ENCODE measurements at places on chromosomes 6 and 20.
A peak's percentile ranks its signal among the peaks of the same experiment; 100 is the strongest.

DNA sequence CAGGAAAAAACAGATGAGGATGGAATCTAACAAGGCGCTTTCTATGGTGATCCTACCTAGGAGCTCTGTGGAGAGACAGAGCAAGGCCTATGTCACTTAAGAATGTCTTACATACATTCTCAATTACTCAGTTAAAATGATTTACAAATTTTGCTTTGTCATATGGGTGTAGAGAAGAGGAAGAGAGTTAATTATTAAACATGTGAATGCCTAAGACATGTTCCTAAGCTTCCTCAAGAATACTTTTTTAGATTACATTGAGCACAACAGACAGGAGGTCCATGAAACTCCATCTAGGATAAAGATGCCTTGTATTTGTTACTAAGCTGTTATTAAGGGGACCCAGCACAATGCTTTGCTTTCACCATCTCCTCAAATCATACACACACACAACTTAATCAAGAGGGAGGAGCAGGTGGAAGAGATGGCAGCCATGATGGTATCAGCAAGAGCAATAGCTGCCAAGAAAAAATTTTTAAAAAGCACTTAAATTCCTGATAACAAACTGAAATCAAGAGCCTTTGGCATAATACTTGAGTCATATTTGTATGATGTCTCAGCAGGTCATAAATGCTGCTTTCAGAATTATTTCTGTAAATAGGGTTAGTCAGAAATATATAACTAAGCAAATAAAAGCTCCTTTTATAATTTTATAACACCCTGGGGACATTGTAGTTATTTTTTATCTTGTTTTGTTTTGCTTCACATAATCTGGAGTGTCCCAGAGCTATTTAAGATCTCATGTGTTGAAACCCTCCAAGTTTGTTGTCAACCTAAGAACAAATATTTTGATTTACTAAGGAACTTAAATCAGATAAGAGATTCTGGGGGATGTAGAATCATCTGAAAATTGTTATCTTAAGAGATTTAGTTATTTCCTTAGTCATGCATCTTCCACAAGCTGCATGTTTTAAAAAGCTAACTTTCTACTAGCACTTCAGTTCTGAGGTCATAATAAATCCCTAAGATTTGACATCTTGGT, 70.0 kb upstream of the CD2AP start:
- no peak for DNase-seq
- no peak overlapping the region for H3K27ac ChIP-seq
- H3K36me3 ChIP-seq = no peaks in the 10 kb centered on the region
- no peak overlapping the region for H3K4me3 ChIP-seq

- no peaks in the 10 kb centered on the region for H3K27me3 ChIP-seq
- H3K36me3 ChIP-seq = no peaks in the 10 kb centered on the region
- H3K27ac ChIP-seq = no peak overlapping the region
- no peak for DNase-seq
- peaks cover 23% of the 10 kb centered on the region for H3K4me1 ChIP-seq
These were observed 41.7 kb upstream of the ZBP1 start for GRCh38 chr20:57661746-57662455.

- DNase-seq = peak; percentile 22
- H3K27ac ChIP-seq = peak overlapping the region; percentile 97
- peaks cover 11% of the 10 kb centered on the region for H3K36me3 ChIP-seq
- peaks cover 32% of the 10 kb centered on the region for H3K4me1 ChIP-seq
- peaks cover 6% of the 10 kb centered on the region for H3K27me3 ChIP-seq
These were observed 999 bp upstream of the EHMT2 start for GRCh38 chr6:31898383-31899011.

DNA sequence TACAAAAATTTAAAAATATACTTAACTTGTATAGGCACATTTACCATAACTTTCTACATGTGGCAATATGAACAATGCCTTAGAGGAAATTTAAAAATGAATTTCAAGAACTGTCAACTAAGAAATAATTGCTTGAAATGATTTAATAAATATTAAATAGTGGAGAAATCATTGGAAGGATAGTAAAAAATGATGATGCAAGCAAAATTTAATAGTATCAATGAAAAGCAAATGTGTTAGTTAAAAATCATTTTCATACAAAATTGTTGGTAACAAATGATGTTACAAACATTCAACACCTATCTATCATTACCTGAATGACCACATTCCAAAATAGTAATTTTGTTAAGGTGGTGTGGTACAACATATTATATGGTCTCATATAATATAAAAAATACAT, 331.0 kb downstream of the HAO1 start:
- H3K4me3 ChIP-seq = no peak overlapping the region
- no peaks in the 10 kb centered on the region for H3K36me3 ChIP-seq
- no peaks in the 10 kb centered on the region for H3K4me1 ChIP-seq
- DNase-seq = no peak

DNA sequence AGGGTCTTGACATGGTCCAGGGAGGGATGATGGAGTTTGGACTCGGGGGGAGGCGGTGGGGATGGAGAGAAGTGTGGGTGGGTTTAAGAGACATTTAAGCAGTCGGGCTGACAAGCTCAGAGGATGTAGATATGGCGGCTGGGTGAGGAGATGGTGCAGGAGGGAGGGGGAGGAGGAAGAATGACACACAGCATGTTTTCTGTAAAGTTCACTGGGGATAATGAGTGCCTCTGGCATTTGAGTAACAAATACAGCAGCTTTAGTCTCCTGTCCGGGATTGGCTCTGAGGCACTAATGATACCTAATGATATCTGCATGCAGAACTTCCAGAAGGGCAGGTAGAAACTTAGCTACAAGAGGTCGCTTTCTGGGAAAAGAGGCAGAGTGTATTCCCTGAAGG, 107.8 kb downstream of the DHX35 start:
- H3K27ac ChIP-seq = no peak overlapping the region
- H3K36me3 ChIP-seq = no peaks in the 10 kb centered on the region
- H3K4me3 ChIP-seq = no peak overlapping the region
- DNase-seq = no peak
- no peaks in the 10 kb centered on the region for H3K4me1 ChIP-seq

DNA sequence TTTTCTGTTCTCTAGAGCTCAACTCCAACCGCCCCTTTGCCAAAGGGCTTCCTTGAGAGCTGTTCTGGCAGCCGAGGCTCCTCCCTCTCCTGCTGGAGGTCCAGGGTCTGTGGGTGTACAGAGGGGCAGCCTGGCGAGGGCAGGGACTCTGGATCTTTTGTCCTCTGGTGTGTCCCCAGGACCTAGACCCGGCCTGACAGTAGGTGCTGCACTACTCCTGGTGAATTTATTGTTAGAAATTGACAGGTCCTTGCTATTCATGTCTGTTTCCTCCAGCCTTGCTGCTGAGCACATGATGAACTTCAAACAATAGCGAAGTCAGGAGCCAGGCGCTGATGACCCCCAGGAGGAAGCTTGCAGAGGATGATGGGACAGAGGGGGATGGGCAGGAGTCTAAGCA, 234.7 kb upstream of the SULF2 start:
- H3K27ac ChIP-seq = no peak overlapping the region
- H3K27me3 ChIP-seq = peaks cover 5% of the 10 kb centered on the region
- H3K4me1 ChIP-seq = no peaks in the 10 kb centered on the region
- no peaks in the 10 kb centered on the region for H3K36me3 ChIP-seq

DNA sequence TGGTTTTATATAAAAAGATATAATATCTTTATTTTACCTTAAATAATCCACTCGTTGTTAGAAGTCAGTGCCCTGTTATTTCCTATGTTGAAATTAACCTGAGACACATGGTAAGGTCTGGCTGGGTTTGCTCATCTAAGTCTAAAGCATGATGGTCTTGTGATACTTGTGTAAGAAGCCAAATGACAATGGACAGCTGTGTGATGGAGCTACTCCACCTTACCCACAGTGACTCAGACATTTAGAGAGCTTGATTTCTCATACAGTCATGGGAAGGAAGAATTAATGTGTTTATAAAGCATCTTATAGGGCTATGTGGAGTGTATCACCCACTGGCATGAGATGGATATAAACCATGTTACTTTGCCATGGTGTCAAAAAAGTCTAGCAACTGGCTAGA, 11.7 kb downstream of the CTCFL start:
- no peak overlapping the region for H3K27ac ChIP-seq
- H3K4me3 ChIP-seq = no peak overlapping the region

DNA sequence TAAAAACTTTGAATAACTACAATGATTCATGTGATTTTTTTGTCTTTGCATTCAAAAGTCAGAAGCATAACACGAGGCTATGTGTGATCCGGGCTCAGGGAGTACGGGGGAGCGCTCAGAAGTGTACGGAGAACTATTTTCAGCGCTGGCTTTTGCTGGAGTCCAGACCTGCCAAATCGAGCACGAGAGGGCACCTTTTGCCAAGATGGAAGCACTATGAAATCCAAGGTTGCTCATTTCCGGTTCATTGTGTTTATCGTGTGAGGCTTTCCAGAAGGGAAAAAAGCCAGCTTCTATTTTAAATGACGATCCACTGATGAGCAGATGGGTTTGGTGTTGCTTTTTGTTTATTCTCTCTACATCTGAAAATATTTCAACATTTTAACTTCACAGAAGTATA, 11.3 kb downstream of the RAMACL start:
- no peaks in the 10 kb centered on the region for H3K4me1 ChIP-seq
- no peak for DNase-seq

- H3K4me1 ChIP-seq = peaks cover 1% of the 10 kb centered on the region
- peaks cover 8% of the 10 kb centered on the region for H3K27me3 ChIP-seq
- H3K36me3 ChIP-seq = no peaks in the 10 kb centered on the region
- H3K27ac ChIP-seq = no peak overlapping the region
These were observed 50.5 kb upstream of the PAK5 start for GRCh38 chr20:9889270-9889981.

GRCh38 chr6:112173221-112173804, 81.1 kb downstream of the LAMA4 start:
- no peaks in the 10 kb centered on the region for H3K4me1 ChIP-seq
- no peak overlapping the region for H3K4me3 ChIP-seq
- DNase-seq = no peak
- H3K36me3 ChIP-seq = no peaks in the 10 kb centered on the region
- H3K27ac ChIP-seq = no peak overlapping the region
- H3K27me3 ChIP-seq = peaks cover 26% of the 10 kb centered on the region

- H3K27ac ChIP-seq = no peak overlapping the region
- DNase-seq = no peak
- no peaks in the 10 kb centered on the region for H3K27me3 ChIP-seq
- H3K4me3 ChIP-seq = no peak overlapping the region
- peaks cover 15% of the 10 kb centered on the region for H3K4me1 ChIP-seq
These were observed 4.0 kb upstream of the DDX27 start for GRCh38 chr20:49215232-49215631.
